ENCODE measurements at places on chromosomes 2 and 18.

DNA sequence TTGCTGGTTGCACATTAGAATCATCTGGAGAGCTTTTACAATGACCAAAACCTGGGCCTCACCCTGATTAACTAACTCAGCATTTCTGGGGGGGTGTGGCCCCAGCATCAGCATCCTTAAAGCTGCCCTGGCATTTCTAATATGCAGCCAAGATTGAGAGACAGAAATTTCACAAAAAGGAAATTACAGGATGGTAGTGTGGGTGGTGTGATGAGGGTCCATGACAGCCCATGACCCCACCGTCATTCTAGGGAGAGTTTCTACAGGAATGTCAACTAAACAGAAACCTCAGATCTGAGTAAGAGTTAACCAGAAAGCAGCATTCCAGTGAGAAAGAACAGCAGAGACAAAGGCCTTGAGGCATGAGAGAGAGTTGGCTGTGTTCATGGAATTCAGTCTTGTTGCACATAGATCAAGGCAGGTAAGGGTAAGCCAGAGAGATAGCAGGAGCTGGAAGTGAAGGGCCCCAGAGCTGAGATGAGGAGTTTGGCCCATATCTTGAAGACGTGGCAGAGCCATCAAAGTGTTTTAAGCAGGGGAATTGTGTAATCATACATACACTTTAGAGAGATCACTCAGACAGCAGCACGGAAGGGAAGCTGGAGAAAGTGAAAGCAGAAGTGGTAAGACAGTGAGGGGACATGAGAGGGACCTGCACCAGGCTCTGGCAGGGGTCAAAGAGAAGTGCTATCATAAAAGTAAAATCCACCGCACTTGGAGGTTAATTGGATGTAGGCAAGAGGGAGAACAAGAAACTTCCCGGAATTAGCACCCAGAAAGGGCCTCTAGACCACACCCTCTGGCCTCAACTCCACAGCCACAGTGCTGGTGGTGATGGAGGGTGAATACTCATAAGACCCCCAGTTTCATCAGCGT, 7.8 kb upstream of the TRABD2A start:
- DNase-seq, result peak; percentile 78

- DNase-seq, result no peak
These were observed at the start of gene PAX8 for GRCh38 chr2:113278742-113279139. Gene PAX8 (minus strand): TSS chr2:113278921. CDS start chr2:113278394, 527 bp downstream.

GRCh38 chr18:29123706-29124530, 947.0 kb upstream of the CDH2 start:
- no peak for DNase-seq

DNA sequence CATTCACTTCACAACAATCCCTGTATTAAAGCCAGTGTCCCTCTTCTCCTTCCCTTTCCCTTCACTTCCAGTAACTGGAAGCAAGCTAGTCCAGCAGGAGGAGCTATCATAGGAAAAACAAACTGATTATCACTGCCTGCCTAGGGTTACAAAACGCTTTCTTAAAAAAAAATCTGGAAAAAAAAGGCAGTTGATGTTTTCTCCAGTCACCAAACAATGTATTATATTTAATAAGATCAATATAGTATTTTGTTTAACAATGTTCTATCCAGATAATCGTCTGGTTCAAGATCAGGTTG, 78.8 kb upstream of the ITGB6 start:
- peak; percentile 27 for DNase-seq

- DNase-seq, result no peak
These were observed 35.6 kb upstream of the RNF125 start for GRCh38 chr18:31983020-31983419.

GRCh38 chr2:203476881-203477280, 58.2 kb downstream of the RAPH1 start:
- no peak for DNase-seq

GRCh38 chr2:7592618-7593140, 675.5 kb downstream of the RNF144A start:
- no peak for DNase-seq

- DNase-seq, result no peak
These were observed 3.9 kb upstream of the TYMS start for GRCh38 chr18:653512-653911.

Measured in suppressor macrophage (primary cell).